ENCODE measurements at places on chromosomes 7 and 10.

- DNase-seq = no peak
These were observed 979.1 kb upstream of the C7orf33 start for GRCh38 chr7:147611431-147611830.

DNA sequence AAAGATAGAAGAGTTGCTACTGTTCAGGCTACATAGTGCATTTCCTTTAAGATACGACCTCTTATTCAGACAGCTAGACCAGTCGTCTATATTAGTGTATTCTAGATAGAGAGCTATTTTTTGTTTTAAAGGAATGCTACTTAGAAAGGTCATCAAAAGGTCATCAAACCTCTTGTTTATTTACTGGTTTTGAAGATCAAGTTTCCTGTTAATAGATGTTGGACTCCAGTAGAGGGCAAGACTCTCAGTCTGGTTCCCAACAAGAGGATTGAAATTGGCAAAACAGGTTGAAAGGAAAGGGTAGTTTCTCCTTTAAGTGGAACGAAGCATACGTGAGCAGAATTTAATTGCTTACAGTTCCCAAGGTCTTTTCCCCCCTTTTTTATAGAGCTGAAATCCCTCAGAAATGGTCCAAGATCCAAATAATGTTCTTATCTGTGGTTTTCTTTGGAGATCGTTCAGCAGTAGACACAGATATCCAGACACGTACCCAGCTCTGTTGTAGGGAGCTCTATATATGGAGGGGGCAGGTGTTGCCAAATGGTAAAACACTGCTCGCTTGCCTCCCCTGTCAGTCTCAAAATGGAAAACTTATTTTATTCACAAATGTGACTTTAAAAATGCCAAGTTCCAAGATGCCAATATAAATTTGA lies 37.2 kb downstream of the BAMBI start:
- no peak for DNase-seq

- DNase-seq = no peak
These were observed 9.7 kb upstream of the ANK3 start for GRCh38 chr10:60399328-60399727.

- DNase-seq = no peak
These were observed 237.4 kb downstream of the BAMBI start for GRCh38 chr10:28914701-28915100.

- DNase-seq = no peak
These were observed 358.1 kb downstream of the THSD7A start for GRCh38 chr7:11473807-11474424.

GRCh38 chr10:15238555-15239335 lies 70.3 kb upstream of the NMT2 start:
- DNase-seq = no peak

DNA sequence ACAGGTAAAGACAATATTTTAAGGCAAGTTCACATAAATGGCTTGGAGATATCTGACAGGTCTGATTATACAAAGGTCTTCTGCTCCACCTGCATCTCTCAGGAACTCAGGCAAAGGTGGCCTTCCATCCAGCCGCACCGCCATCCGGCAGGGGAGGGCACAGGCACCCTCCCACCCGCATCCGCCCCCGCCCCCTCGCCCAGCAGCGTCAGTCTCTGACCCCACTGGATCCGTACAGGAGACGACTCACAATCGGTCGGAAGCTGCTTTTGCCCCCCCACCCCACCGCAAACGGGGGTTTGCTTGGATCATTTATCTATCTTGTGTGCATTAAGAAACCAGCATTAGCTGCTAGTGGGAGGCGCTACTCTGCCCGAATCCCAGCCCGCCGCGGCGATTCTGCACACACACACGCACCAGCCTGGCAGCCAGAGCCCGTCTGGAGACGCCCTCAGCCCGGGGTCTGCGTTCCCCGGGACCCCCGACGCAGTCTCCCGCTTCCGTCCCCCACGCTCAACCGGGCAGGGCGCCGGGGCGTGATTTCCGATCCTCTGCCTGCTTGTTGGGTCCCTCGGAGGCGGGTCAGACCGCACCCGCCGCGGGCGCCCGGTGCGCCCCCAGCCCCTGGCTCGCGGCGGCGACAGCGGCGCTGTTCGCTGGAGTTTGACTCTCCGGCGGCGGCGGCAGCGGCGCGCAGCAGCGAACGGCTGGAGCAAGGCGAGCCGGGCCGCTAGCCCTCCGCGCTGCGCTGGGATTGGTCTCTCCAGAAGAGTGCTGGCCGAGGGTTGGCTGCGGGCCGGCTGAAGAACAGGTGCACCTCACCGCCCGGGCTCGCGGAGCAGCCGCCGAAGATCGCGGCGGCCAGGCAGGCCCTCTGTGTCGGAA lies 820 bp upstream of the NRG3 start:
- peak; percentile 89 for DNase-seq

GRCh38 chr10:110793128-110793812 lies 78.5 kb upstream of the PDCD4 start:
- no peak for DNase-seq

DNA sequence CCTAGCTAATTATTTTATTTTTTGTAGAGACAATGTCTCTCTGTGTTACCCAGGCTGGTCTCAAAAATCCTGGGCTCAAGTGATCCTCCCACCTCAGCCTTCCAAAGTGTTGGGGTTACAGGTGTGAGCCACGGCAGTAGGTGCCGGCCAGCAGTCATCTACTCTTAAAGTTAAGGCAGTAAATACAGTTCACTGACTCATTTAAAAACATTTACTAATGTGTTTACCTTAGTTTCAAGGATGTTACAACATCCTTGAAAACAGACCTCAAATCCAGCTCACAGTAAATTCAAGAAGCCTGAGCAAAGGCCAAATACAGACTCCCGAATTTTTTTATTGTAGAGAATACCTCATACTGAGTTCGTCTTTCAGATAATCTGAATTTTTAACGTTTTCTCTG lies 29.6 kb upstream of the ABCB4 start:
- no peak for DNase-seq

DNA sequence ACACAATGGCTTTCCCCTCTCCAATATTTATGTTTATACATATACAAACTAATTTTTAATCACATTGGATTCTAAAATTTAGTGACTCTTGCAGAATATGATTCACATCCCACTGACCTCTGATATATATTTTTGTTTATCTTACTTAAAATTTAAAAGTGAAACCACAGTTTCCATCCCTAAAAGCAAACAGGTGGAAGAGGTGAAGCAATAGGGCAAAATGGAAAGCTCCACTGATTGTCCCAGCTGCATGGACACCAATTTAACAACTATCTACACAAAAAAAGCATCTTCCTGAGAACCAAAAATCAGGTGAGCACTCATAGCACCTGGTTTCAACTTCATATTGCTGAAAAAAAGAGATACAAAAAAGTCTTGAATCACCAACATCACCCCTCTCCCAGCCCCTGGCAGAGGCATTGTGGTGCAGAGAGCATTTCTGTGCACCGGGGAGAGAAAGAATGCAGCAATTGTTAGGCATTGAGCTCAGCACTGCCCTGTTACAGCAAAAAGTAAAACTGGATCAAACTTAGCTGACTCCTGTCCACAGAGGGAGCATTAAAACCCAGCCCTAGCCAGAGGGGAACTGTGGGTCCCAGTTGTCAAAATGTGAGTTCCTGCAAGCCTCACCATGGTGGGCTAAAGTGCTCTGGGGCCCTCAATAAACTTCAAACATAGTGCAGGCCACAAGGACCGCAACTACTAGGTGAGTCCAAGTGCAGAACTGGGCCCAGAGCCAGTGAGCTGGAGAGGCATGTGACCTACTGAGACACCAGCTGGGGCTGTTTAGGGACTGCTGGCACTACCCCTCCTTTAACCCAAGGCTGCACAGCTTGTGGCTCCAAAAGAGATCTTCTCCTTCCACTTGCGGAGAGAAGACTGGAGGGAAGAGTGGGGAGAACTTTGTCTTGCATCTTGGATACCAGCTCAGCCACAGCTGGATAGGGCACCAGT lies 92.1 kb downstream of the SIRT1 start:
- peak; percentile 16 for DNase-seq

DNA sequence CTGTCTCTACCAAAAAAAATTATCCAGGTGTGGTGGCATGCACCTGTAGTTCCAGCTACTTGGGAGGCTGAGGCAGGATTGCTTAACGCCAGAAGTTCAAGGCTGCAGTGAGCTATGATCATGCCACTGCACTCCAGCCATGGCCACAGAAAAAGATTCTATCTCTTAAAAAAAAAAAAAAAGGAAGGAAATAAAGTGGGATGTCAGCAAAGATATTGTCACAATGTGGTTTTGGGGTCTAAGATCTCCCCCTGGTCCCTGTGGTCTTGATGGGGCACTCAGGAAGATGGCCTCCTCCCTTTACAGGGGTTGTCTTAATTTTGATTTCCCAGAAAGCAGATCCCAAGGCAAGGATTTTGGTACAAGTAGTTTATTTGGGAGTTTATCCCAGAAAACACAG lies 7.4 kb upstream of the KAZALD1 start:
- DNase-seq = no peak

DNA sequence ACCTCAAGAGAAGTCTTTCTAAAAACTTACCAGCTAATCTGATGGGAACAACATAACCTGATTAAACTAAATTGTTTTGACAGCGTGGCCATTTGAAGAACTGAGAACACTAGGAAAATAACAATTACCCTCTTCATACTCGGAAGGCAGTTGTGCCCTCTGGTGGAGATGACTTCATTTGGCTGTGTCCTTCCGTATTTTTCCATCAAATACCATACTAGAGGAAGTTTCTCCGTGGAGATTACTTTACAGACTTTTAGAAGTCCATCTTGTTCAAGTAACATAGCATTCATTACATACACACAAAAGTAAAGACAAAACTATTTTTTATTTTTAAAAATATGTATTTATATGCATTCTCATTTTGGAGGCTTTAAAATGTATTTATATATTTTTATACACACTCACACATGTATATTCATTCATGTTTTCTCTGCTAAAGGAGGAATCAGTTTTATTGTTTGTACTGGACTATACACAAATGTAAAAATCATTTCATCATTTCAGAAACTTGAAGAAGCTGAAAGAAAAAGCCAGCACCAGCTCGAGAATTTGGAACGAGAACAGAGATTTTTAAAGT lies 25.2 kb downstream of the SMNDC1 start:
- DNase-seq = peak; percentile 20

DNA sequence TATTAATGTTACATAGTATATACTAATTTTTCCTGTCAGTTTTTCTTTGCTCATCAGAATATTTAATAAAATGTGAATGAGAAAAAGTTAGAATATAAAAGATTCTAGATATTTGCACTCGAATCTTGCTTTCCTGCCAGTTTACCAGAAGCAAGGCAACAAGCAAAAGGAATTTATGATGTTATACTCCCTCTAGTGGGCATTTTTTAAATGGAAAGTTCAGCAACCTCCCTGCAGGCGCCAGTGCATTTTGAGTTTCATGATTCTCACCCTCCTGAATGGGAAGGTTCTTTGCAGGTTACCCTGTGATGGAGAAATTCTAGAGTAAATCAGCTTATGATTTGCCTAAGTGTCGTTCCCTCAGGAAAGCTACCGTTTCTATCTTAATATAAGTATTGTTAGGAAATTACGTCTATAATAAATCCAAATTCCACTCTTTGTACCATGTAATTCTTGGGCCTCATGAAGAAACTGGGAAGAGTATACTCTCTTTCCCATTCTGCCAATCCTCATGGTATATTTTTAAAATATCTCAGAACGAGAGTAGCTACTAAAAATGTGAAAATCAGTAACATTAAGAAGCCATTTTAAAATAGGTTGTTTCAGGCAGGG lies 350.0 kb downstream of the CRPPA start:
- no peak for DNase-seq

Measured in WTC11 (cell line).